ENCODE measurements at places on chromosomes 6 and 20. TPM values are rescaled to one million over a fixed set of nuclear protein-coding genes. Genes with fewer than 3 reads are reported as not detected.

Gene ARG1
- not detected for total RNA-seq

Gene TNFRSF6B
- 7.8 TPM for total RNA-seq

Gene BANF2
- total RNA-seq, result not detected

Gene TMC2
- not detected for total RNA-seq

Gene RFX6
- not detected for total RNA-seq

Gene MPC1
- total RNA-seq, result 26.8 TPM

Gene GDAP1L1
- total RNA-seq, result not detected

Gene BFSP1
- 2.5 TPM for total RNA-seq

Gene ECI2
- total RNA-seq, result 75.4 TPM

Gene MRPS26
- total RNA-seq, result 42.8 TPM

Gene DLL1
- 1.8 TPM for total RNA-seq

Gene RBPJL
- total RNA-seq, result not detected
